ENCODE measurements at places on chromosomes 1 and 21.

DNA sequence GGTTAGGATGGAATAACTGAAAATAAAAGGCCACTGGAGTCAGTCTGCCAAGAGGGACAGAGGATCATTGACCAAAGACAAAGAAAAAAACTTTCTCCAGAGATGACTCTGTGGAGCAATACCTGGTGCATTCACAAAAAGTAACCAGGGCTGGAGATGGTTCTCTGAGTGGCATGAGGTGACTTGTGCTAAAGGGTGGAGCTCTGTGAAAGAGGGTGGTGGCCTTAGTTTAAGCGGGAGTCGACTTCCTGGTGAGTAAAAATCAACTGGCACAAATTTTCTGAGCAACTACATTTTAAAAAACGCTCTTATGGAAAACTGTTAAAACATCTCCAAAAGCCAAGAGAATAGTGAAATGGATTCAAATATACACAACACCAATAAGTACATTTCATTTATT lies 10.0 kb downstream of the NHLH2 start:
- no peak for DNase-seq

GRCh38 chr1:181284978-181285377 lies 196.5 kb downstream of the IER5 start:
- DNase-seq, result no peak

GRCh38 chr1:12448746-12449177 lies 169.2 kb downstream of the DHRS3 start:
- no peak for DNase-seq

GRCh38 chr21:43588957-43589356 lies 70.3 kb downstream of the HSF2BP start:
- DNase-seq, result no peak

GRCh38 chr1:201543871-201544642 lies 5.1 kb downstream of the NAV1 start:
- no peak for DNase-seq

DNA sequence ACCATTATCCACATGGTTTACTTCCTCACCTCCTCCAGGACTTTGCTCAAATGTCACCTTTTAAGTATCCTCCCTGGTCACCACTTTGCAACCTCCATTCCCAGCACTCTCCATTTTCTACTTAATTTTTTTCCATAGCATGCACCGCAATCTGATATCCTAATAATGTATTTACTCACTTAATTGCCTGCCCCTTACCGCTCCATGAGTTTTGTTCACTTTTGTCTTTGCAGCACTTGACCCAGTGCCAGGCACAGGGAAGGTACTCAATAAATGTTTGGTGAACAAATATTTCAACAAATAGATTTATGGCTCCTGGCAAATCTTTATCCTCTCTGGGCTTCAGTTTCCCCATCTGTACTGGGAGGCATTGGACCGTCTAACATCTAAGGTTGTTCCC lies 53.6 kb downstream of the UBE2T start:
- no peak for DNase-seq

- no peak for DNase-seq
These were observed 28.8 kb upstream of the SYDE2 start for GRCh38 chr1:85229574-85230097.

- no peak for DNase-seq
These were observed 60.3 kb downstream of the FAAP20 start for GRCh38 chr1:2134266-2134620.

DNA sequence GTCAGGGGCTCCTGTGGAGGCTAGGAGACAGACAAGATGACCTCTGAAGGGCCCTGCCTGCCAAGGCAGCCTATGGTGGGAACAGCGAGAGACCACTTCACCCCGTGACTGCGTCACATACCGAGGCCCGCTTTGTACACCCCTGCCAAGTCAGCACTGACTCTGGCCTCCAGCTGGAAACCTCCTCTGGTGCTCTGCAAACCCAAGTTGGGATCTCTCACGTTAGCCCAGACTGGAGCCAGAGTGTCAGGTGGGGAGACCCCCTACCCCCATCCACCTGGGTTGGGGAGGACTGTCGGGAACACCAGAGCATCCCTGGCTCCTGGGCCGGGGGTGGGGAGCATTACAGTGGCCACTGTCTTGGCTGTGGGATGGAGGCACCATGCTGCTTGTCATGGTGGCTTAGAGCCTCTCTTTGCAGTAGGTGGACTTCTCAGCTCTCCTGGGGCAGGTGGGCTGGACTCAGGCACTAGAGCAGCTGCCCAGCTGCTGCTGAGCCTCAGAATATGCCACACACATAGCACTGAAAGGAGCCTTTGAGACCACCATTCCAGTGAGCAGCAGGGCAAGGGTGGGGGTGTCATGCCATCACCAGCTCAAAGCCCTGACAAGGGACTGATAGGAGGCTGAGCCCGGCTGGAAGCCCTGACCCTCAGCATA lies 50.4 kb downstream of the ELK4 start:
- no peak for DNase-seq

- DNase-seq, result no peak
These were observed 27.5 kb upstream of the PRKACB start for GRCh38 chr1:84116558-84116957.

- DNase-seq, result no peak
These were observed 40.1 kb downstream of the PRPF38A start for GRCh38 chr1:52444463-52444862.

DNA sequence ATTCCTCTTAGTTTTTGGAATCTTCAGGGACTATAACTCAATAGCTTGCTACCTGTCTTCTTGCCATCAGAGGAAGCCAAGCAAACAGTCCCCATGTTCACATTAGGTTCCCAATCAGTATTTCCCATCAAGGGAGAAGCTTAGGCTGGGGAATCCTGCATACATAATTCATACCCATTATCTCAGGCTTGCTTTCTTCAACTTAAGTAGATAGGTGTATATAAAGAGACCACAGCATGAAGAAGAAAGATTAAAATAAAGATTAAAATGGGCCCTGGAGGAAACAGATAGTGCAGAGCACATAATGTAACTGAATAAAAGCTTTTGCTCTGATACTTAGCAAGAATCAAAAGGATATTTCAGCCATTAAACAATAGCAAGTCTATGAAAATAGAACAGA lies 29.0 kb upstream of the KCNK1 start:
- no peak for DNase-seq

DNA sequence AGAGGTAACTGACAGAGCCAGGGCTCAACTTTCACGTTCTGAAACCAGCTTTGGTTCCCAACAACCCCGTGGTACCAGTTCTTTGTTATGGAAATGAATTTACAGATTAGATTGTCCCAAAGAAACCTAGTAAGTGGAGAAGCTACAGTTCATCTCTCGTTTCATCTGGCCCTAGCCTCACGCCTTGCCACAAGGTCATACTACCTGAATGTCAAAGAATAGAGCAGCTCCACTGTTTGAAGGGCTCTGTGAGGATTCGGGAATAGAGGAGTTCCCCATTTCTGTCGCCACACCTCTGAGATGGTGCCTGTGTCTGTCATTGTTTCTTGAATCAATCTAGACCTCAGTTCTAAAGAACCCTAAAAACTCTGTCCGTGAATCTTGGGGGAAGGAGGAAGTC lies 15.0 kb upstream of the CDC42 start:
- no peak for DNase-seq

- no peak for DNase-seq
These were observed 16.0 kb downstream of the VANGL2 start for GRCh38 chr1:160416369-160416768.

GRCh38 chr1:56798053-56798471 lies 21.1 kb downstream of the FYB2 start:
- no peak for DNase-seq

- DNase-seq, result no peak
These were observed 148.9 kb upstream of the IRF2BP2 start for GRCh38 chr1:234758851-234759250.

- DNase-seq, result no peak
These were observed 34.3 kb downstream of the PCNX2 start for GRCh38 chr1:233261206-233261605.

DNA sequence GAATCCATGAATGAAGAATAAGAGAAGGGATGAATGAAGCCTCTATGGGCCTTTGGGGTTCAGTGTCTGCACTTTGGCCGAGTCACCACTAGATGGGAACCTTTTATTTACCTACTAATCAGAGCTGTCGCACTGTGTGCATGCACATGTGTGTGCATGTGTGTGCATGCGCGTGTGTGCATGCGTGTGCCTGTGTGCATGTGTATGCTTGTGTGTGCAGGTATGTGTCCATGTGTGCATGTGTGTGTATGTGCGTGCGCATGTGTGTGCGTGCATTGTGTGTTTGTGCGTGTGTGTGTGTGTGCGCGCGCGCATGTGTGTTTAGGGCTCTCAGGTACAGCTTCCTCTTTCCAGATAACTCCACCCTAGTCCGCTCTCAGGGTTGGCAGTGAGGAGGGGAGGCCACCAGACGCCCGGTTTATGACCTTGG lies 20.4 kb upstream of the UBXN10 start:
- no peak for DNase-seq

DNA sequence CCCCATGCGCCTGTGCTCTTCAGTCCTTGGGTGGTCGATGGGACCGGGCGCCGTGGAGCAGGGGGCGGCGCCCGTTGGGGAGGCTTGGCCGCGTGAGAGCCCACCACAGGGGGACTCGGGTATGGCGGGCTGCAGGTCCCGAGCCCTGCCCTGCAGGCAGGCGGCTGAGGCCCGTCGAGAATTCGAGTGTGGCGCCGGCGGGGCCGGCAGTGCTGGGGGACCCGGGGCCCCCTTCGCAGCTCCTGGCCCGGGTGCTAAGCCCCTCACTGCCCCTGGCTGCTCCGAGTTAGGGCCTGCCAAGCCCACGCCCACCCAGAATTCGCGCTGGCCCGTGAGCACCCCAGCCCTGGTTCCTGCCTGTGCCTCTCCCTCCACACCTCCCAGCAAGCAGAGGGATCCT lies 26.1 kb downstream of the TLR5 start:
- no peak for DNase-seq

- no peak for DNase-seq
These were observed 59.7 kb downstream of the RGL1 start for GRCh38 chr1:183864611-183865010.
